Stimulated activated CD4-positive, alpha-beta T cell treated with anti-CD3 and anti-CD28 coated beads, Interleukin-12 subunit alpha, Interleukin-12 subunit beta, amount 100 ng/mL, for 24 hours (primary cell): ENCODE measurements at places on chromosomes 3 and 15.

DNA sequence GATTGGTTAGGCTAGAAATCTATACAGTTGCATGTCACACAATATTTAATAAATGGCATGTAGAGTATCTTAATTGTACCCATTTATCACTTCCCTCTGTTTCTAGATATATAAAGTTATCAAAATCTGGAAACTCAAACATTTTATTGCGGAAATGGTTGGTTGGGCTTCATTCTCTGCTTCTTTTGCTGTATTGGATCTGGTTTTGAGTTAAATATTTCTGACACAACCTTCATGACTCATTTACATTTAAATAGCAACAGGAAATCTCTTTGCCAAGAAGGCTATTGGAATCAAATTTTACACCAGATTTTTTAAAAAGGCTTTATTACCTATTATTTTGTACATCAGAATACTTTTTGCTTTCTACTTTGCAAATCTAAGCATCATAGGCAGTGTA, 153.8 kb downstream of the EBLN2 start:
- DNase-seq: no peak

- DNase-seq: no peak
Measured at GRCh38 chr3:117433427-117433826, 723.8 kb downstream of the TUSC7 start.

DNA sequence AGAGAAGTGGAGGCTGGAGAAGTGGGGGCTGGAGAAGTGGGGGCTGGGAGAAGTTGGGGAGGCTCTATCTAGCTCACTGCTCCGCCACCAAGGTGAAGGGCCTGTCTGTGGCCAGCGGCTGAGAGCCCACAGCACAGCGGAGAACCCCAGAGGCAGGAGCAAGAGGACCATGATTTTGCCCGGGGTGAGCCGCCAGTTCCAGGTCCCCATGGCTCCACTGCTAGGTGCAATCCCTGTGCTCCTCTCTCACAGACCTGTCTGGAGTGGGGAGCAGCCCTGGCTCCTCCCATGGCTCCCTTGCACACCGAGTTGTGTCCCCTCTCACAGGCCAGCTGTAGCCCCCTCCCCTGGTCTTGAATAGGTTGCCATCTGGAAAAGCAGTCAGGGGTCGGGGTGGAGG, 4.7 kb upstream of the NRROS start:
- no peak for DNase-seq

GRCh38 chr3:83524901-83525300, 1433.9 kb upstream of the CADM2 start:
- no peak for DNase-seq

DNA sequence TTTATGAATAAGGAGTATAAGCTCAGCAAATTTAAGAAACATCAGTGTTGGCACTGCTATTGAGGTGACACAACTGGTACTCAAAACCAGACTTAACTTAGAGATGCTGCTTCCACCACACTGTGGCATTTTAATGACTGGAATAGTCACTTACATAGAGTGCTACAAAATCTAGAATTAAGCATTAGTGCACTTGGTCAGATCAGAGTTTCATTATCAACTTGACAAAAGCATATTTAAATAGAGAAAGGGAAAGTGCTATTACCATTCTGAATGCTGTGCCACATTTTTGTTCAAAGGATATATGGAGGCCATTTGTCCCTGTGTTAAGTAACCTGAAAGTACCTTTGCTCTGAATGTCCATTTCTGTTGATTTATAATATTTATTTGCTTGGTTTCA, 800.7 kb upstream of the ALCAM start:
- no peak for DNase-seq

- DNase-seq: no peak
Measured at GRCh38 chr3:146969356-146969755, 364.2 kb upstream of the PLSCR5 start.

- DNase-seq: no peak
Measured at GRCh38 chr15:60208709-60209108, 189.1 kb downstream of the ANXA2 start.

DNA sequence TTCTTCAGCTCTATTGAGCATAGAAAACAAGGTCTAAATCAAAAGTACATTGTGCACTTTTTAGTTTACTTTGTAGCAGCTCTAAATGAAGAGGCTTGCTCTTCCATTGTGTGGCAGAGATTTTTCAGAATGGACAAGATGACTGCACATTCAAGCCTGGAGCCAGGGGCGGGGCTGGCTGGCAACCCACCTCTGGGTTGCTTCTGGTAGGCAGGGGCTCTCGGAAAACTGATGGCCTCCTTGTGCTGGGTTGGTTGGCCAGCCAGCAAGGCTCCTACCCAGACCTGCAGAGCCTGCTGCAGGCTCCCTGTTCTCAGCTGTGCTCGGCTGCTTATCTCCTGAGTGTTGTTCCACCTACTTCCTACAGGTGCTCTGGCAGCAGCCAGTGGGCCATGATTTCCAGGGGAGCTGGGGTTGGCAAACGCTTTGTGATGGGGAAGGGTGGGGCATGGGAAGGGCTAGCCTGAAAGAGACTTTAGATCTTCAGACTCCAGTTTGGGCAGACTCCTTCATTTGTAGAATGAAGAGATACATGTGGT, 8.8 kb downstream of the BSN start:
- no peak for DNase-seq

DNA sequence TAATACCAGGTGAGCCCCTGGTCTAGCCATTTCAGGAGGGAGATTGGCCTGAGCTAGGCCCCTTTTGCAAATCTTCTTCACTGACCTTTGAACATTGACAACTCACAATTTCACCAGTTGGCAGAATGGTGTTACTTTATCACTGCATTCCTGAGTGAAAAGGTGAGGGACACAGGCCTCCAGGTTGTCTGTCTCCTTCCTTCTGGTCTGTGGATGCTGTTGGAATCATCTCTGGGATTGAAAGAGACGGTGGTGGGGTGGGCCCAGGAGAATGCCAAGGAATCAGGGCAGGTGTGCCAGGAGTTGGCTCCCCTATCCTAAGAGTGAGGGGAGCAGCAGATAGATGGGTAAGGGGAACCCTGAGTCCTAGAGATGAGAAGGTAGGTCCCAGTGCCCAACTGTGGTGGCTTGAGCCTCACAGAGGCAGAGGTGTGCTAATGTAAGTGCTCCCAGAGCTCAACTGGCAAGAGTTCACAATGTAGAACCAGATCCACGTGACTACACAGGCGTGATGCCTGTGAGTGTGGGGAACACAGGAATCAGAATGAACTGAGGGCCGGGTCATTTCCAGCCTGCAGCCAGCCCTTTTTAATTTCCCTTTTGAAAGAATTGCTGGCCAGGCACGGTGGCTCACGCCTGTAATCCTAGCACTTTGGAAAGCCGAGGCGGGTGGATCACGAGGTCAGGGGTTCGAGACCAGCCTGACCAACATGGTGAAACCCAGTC, 11.2 kb downstream of the C3orf62 start:
- DNase-seq: no peak

DNA sequence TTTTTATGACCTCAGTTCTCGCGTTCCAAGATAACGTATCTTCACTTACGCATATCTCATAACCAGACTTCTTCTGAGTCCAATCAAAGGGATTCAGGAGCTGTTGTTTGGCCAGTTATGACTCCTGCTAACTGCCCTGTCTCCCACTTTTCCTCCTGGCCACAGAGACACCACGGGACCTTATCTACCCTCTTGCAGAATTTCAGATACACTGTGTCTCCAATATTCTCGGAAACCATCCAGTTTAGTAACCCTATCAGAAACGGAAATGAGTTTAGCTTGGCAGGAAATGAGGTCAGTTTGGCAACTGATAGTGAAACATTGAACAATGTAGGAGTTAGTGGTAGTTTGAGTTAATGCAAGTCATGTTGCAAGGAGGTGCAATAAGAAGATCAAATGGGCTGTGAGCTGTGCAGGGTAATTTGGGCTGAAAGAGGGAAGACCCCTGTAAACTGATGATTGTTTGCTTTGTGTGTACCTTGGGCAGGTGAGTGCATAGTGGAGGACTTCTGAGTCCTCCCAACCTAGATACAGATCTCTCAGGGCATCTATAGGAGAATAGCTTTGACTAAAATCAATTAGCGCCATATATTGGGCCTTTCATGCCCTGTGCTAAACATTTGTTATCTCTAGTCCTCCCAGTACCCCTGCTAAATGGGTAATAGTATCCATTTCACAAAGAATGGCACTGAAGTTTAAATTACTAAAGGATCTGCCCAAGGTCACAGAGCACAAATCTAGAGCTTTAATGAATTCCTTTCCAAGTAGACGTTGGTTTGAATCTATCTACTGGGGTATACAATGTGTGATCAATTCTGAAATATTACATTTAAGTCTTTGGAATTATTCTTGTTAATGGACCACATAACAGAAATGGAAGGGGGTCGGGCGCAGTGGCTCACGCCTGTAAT, 41.3 kb upstream of the PIK3CB start:
- no peak for DNase-seq

DNA sequence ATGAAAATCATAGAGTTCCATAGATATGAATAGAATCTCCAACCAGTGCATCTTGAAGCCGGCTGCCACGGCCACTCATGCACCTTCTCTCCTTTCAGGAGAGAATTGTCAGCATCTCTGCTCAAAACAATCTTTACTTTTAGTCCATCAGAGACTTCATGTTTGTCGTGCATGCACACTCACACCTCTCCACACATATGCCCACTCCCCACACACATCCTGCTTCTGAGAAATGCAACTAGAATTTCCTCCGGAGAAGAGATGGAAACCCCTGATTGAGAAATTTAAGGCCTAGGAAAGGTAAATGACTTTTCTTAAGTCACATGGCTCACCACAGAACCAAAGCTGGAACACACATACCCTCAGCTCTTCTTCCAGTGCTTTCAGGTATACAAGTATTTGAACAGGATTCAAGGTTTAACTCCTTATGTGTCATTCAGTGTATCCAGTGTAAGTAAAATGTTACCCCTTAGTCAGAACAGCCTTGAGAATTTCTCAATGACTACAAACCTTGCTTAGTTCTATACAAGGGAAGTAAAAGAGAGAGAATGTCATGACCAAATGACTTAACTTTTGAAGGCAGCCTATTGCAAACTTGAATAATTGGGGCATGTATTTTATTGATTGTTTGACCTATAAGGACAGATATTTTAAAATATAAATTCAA, 69.1 kb upstream of the TSEN2 start:
- no peak for DNase-seq

GRCh38 chr3:37862219-37862902, 681 bp downstream of the CTDSPL start:
- peak; percentile 40 for DNase-seq

GRCh38 chr3:45826908-45827307, 15.0 kb downstream of the LZTFL1 start:
- DNase-seq: no peak

GRCh38 chr15:46365572-46365971, 730.7 kb downstream of the SQOR start:
- DNase-seq: no peak

DNA sequence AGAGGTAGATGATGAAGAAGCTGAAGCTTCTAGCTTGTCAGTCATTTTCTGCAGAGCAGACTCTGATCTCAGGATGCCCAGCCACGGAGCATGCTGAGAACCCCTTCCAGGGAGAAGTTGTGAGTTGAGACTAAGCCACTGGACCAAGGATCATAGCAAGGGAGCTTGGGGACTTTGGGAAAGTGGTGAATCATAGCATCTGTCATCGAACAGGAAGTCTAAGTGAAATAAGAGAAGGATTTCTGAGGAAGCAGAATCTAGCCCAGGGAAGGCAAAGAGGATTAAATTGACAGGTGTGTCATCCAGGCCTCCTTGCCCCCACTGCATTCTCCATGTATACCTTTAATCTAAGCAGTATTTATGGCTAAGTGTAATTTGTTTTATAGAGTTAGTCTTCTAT, 71.8 kb upstream of the TMEM108 start:
- no peak for DNase-seq

DNA sequence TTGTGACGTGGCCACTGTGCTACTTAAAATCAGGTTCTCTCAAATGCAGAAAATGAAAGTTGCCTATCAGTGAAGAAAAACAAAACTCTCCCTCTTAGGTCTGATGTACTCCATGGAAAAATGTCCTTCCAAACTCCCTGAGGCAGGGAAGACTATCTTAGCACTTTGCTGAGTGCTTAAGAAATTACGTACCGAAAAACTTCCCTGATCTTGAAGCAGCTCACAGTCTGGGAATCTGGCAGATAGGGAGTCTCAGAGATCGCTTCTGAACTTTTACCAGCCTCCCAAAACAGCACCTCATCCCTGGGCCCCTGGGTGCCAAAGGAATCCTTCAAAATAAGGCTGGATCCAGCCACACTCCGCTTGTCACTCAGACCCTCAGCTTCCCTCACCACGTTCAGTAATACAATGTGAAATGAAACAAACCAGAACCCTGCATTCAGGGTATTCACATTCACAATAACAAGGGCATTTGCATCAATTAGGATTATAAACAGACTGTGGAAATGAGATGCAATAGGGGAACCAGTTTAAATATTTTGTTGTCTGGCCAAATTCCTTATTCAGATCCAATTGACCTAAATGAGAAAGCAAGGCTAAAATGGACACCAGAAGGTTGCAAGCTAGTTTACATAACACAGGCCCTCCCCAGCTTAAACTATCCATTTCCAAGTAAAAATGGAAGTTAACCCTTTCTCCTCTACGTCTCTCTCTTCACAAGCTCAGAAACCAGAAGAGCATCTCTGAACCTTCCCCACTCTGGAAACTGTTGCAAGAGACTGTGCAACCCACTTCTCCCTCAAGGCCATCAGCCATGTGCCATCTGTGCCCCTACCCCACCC, 20.9 kb downstream of the OSBPL10 start:
- no peak for DNase-seq

DNA sequence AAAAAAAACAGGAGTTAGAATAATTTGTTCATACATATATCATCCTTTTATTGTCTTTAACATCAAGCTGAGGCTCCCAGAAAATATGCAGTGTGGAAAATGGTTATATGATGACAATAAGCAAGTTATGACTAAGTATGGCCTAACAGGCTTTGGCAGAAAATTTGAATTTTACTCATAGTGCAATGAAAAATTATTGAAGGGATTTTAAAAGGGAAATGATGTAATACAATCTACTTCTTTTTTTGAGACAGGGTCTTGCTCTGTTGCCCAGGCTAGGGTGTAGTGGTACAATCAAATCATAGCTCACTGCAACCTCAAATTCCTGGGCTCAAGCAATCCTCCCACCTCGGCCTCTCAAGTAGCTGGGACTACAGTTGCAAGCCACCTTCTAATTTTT, 78.7 kb downstream of the FAIM start:
- no peak for DNase-seq

- DNase-seq: peak; percentile 84
Measured at GRCh38 chr3:10551821-10552630, 46.6 kb upstream of the ATP2B2 start.

DNA sequence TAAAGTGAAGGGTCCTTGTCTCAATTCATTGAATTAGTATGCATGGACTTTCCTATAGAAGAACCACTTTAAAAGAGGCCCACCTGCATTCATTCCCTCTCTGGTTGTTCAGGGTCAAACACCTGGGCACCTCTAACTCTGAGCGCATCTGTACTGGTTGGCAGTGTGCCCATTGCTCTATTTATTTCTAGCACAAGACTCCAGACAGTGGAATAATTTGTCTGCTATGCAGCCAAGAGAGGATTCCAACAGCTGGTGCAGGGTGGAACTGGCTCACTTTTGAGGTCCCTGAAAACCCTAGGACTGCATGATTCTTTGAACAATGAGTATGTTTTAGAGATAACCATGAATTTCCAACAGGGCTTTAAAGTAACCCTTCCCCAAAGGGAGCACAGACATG, 57.9 kb downstream of the CCDC33 start:
- DNase-seq: no peak
